KBM-7 (cell line): ENCODE measurements at places on chromosomes 6 and 20.

DNA sequence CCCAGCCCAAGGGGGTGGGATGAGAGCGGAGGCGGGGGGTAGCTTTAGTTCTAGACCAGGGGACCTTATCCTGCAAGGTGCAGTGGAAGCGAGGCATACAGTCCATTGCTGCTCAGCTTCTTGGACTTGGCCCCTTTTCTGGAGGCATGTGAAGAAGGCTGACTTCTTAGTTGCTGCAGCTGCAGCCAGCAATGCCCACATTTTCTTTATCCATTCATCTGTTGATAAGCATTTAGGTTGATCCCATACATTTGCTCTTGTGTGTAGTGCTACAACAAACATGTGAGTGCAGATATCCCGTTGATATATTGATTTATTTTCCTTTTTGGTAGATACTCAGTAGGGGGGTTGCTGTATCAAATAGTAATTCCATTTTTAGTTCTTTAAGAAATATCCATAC lies 461.2 kb upstream of the IMPG1 start:
- DNase-seq: no peak

GRCh38 chr6:101392586-101393230 lies 800 bp upstream of the GRIK2 start:
- no peak for DNase-seq

- no peak for DNase-seq
Observed at GRCh38 chr6:15344831-15345230, 99.0 kb downstream of the JARID2 start.

- DNase-seq: no peak
Observed at GRCh38 chr20:38197619-38198018, 32.5 kb upstream of the TGM2 start.

DNA sequence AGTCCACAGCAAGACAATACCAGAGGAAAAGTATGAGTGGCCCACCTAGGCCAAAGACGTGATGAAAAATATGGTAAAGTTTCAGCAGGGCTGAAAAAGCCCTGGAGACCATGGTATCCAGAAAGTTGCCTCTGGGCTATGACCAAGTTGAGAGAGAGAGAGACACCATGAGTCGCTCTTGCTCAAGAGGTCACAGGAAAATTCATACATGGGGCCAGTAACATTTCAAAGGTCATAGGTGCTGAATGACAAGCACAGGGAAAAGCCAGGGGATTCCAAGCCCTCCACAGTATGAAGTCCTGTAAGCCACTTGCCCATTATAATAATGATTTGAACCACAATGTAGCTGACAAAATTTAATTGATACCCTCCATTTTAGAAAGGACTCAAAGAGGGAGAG lies 657.7 kb upstream of the CITED2 start:
- no peak for DNase-seq

DNA sequence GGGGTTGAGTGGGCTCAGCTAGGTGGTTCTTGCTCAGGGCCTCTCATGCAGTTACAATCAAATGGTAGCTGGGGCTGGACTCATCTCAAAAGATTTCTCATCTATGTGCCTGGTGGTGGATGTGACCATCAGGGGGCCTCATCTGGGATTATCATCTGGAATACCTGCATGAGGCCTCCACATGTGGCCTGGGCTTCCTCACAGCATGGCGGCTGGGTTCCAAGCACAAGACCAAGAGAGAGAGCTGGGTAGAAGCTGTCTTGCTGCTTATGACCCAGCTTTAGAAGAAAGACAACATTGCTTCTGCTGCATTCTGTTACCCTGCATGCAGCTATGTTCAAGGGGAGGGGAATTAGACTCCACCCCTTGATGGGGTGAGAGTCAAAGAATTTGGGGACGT lies 22.5 kb downstream of the ARHGAP40 start:
- DNase-seq: no peak

DNA sequence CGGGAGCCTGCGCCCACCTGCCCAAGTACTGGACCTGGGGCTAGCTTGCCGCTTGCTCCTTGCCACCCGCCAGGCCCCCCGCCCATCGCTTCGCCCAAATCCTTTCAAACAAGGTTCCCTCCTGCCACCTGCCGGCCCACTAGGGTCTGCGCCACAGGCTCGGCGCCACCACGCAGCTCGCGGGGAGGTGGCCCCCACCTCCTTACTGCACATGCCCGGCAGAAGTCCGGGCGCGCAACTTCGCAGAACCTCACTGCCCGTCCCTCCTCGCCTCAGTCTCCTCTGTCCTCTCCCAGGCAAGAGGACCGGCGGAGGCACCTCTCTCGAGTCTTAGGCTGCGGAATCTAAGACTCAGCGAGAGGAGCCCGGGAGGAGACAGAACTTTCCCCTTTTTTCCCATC lies 11.2 kb downstream of the GNAS-AS1 start:
- peak; percentile 61 for DNase-seq

- no peak for DNase-seq
Observed at GRCh38 chr20:50534567-50534966, 24.4 kb downstream of the PTPN1 start.

GRCh38 chr20:55478724-55479450 lies 526.4 kb downstream of the CBLN4 start:
- no peak for DNase-seq

GRCh38 chr6:19988555-19988954 lies 151.4 kb downstream of the ID4 start:
- peak; percentile 23 for DNase-seq

- DNase-seq: no peak
Observed at GRCh38 chr6:128641703-128642102, 121.3 kb upstream of the PTPRK start.

DNA sequence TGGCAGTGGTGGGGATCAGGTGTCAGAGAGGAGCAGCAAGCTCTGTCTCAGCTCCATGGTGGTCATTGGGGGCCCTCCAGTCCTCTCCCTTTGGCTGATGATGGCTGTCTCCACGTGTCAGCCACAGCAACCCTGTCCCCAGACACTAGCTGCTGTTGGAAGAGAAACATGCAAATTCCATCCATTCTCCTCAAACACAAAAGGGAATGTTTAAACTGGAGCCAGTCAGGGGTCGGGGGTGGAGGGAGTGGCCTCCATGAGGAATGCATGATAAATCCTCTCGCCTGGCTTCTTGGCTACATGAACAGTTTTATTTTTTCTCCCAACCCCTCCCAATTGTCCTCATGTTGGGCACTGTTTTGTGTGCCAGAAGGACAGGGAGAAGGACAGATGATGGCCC lies 86.4 kb downstream of the EDN3 start:
- DNase-seq: no peak
